ENCODE measurements at places on chromosomes 12 and 14.

GRCh38 chr12:47725091-47725772 is at the start of gene ENDOU:
TSS of gene ENDOU (minus strand) at chr12:47725490. CDS start at chr12:47725413, 77 bp downstream.
- DNase-seq = no peak

GRCh38 chr12:124469193-124469888 is 98.1 kb downstream of the NCOR2 start:
- no peak for DNase-seq

DNA sequence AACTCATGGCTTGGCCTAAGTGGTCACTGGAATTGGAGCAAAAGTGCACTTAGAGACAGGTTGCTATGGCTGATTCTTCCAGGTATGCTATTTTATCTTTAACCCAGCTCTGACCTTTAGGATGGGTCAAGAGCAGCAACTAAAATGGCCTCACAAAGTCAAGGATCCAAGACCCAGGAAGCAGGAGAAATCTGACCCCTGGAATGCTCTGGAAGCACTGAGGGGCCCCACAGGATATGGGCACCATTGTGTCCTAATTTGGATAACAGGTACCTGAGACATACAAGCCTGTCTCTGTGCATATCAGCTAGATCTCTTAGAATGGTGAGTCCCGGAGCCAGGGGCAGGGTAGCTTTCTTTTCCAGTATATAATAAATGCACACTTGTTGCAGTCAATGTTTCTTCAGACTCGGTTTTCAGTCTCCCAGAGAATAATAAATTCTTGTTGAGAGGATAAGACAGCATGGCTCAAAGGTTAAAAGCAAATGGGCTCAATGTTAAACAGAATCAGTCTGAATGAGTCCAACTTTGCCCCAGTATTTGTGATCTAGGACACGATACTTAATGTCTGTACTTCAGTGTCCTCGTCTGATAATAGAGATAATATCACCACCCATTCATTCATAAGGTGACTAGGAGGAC is 29.3 kb upstream of the TMCC3 start:
- no peak for DNase-seq

DNA sequence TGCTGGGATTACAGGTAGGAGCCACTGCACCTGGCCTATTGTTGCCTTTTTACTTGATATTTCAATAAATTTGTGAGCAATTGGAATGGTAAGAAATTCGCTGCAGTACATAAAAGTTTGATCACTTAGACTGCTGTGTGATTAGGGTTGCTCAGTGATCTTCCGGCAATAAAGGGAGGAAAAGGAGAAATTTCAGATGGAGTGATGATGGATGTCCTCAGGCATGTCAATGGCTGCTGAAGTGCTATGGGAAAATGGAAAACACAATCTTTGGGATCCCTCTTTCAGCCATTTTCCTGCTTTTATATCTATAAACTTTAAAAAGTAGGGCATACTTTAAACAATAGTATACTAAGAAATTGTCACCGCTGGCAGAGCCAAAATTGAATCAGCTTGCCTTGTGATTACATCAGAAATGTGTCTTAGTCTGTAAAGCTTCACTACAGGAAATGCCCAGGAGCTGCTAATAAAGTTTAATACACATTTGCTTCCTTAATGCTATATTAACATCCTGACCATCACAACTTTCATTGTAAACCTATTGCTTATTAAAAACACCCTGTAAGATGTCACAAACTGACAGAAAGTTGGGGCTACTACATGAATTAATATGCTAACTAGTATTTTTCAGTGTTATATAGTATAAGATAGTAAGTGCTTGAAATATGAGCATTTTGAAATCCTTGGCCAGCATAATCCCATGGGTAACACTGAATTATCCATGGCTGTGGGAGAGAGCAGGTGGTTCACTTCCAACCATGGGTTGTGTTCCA is 13.7 kb upstream of the FBXL14 start:
- no peak for DNase-seq

DNA sequence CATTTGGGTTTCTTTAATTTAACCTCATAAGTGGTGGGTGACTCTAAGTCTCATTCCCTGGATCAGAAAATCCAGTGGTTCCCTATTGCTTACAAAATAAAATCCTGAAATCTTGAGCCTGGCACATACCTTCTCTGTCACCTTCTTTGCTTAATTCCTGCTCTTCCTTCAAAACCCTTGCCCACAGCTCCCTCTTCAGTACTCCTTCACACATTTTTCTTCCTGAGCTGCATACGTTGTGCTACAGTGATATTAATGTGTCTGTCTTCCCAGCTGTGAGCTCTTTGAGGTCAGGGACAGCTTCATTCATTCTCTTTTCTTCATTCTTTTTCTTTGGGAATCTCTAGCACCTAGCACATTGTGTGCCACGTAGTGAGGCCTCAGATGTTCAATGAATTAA is 9.5 kb downstream of the TSPAN11 start:
- DNase-seq = no peak
